Epithelial cell of proximal tubule (primary cell): ENCODE measurements at places on chromosomes 13 and 19. TPM values are rescaled to one million over a fixed set of nuclear protein-coding genes. Genes with fewer than 3 reads are reported as not detected.

DNA sequence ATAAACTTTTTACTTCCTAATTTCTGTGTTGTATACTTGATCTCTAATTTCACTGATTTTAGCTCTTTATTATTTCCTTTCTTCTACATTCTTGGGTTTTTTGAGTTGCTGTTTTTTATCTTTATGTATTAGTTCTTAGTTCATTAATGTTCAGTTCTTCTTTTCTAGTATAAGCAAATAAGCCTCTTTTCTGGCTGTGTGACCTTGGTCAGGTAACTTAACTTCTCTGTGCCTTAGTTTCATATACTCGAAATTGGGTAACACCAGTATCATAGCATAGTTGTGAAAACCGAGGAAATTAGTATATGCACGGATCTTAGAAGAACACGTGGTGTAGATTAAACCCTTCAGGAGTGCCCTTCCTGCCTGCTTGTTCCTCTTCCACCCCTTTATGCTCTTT is 130.2 kb upstream of the C1QTNF9B start:
- DNase-seq, result no peak

- DNase-seq, result no peak
These were observed at the start of gene PCDH8 for GRCh38 chr13:52848455-52849195. Gene PCDH8 (minus strand): TSS chr13:52848640. CDS start chr13:52848436, 204 bp downstream.

- peak; percentile 66 for DNase-seq
These were observed 14.4 kb downstream of the ATP4B start for GRCh38 chr13:113643593-113643992.

- DNase-seq, result no peak
These were observed 244.5 kb upstream of the CSNK1A1L start for GRCh38 chr13:37349916-37350315.

DNA sequence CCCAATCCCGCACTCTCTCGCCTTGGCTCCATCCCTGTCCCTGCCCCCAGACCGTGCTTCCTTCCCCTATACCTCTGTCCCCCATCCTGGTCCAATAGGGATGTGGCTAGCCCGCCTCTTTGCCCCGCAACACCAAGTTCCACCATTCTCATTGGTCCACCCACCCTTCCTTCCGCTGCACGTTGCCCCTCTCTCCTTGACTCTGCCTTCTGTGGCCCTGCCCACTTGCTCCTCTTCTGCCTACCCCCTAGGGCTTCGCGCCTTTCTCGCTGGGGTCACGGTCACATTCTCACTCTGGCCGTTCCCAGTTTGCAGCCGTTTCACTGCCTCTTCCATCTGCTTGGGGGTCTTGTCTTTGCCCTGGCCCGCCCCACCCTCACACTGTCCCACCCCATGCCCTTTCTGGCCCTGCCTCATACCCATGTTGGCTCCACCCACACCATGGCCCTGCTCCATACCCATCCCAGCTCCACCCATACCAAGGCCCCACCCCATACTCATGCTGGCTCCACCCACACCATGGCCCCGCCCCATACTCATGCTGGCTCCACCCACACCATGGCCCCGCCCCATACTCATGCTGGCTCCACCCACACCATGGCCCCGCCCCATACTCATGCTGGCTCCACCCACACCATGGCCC is 4.5 kb upstream of the ARHGAP45 start:
- no peak for DNase-seq

GRCh38 chr19:21569494-21569865 is 64.1 kb downstream of the ZNF429 start:
- no peak for DNase-seq

DNA sequence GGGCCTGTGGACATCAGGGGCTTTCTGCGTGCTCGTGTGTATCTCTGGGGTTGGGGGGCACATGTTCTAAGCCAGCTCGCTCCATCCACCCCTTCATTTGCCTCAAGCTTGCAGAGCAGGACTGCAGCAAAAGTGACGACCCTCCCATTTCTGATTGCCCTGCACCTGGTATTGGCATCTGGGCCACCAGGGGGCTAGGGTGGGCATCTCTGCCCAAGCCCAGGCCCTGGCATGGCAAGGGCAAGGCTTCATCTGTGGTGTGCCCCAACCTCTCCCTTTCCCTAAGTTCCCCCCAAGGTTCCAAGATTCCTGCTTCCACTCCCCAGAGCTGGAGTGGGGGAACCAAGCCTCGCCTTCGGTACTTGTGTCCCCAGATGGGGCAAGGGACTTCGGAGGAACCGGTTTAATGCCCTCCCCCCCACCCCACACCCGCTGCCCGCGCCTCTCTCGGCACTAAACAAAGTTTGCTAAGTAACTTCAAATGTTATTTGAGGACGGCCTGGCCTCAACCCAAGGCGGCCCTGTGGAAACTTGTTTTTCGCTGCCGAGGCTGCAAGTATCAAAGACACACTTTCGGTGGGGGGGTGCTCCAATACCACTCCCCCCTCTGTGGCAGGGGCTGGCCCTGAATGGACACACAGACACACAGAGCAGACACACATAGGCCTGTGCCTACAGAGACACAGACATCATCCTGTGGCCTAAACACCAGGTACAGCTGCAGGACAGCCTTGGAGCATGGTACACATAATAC is 12.2 kb downstream of the NFIX start:
- no peak for DNase-seq

- DNase-seq, result no peak
These were observed 7.0 kb upstream of the MYDGF start for GRCh38 chr19:4676955-4677731.

DNA sequence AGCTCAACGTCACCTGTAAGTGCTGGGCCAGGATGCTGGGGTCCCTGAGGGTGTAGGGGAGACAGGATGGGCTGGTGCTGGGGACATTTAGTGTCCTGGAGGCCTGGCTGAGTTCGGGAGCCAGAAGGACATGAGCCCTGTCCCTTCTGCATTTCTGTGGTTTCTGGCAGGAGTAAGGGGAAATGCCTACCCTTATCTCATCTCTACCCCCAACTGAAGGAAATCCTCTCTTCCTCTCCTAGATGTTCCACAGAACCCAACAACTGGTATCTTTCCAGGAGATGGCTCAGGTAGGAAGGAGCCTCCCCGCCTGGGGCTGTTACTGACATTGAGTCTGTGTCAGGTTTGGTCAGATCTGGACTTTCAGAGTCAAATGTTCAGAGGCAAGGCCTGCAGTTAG is 1.2 kb downstream of the CD33 start:
- DNase-seq, result no peak

DNA sequence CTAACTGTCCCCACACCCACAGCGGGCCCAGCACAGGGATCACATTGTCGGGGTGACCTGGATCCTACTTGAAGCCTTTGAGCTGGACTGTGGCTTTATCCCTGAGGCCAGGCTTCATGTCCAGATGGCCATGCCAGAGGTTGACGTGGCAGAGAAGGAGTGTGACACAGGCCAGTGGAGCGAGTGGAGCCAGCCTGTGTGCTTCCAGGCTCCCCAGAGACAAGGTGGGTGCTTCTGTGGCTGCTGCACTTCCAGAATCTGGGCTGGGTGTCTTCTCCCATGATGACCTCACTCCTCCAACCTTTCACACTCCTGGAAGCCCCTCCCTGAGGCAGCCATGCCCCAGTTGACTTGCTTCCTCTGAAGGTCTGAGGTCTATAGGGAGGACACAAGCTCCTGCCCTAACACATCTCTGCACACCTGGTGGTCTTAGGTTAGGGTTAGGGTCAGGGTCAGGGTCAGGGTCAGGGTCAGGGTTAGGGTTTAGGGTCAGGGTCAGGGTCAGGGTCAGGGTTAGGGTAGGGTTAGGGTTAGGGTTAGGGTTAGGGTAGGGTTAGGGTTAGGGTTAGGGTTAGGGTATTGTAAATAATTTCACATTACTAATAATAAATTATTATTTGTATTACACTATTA is 13.1 kb upstream of the MZF1 start:
- no peak for DNase-seq

- no peak for DNase-seq
These were observed 10.2 kb downstream of the C2CD4C start for GRCh38 chr19:398719-399118.

DNA sequence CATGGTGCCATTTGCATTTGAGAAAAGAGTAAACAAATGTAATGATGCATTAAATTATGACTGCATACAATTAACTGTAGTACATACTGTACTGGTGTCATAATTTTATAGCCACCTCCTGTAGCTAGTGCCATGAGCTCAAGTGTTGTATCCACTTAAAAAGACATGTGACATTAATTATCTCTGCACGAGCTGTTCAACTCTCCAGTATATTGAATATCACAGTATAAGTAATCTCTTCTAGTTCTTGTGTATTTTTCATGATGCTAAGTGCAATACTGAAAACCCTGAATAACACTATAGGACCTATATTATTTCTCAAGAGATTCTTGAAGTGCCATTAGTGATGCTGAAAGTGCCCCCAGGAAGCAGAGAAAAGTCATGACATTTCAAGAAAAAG is 387.3 kb downstream of the PCDH17 start:
- no peak for DNase-seq

DNA sequence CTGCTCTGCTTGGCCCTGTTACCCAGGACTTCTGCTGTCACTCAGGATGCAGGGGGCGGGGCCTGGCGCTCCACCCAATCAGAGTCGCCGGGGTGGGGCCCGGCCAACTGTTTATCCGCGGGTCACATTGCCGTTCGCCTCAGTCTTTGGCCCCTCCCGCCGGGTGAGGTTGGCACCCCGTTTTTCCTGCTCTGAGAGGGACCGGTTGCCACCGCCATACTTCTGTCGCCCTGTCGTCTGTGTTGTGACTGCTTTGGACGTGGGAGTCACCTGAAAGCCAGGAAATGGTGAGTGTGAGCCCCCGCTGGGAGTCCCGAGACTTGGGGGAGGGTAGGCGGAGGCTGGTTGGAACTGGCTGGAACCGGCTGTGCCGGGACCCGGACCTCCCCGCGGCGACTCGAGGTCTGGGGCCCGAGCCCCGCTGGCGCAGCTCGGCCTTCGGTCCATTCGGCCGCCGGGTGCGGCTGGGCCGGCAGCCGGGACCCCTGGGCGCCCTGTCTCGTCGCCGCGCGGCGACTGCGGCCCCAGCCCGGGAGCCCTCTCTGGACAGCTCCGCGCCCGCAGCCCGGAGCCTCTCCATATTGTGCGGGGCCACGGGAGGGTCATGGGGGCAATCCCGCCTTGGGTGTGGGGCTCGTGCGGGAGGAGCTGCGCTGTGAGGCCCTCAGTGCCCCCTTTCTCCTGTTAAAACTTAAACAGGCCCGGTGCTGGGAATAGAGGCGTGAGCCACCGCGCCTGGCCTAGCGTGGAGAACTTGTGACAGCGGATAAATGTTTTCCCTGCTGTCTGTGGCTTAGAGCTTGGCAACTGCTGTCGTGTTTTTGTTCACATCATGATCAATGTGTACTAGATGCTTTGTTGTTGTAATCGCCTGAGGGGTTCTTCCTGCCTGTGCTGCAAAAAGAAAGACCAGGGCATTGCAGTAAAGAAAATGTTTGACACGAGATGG is at the start of gene ZNF844:
TSS of gene ZNF844 (plus strand) at position 142 of the 949 bp plus-strand sequence. CDS start at position 285, 143 bp downstream.
- no peak for DNase-seq

DNA sequence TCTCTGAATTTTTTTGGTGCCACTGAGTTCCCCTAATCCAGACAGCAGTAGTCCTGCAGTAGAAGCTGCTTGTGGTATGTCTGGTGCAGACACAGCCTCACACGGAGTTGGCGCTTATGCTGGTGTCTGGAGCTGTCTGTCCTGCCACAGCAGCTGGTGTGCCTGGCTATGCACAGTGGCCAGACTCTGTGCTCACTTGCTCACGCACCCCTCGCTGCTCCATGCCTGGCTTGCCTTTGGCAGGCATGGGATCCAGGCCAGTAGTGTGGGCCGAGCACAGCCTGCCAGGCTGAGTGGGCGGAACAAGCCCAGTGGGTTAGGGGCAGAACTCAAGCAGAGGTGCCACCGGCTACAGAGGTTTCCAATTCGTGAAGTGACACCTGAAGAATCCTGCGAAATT is 845.9 kb upstream of the PCDH9 start:
- no peak for DNase-seq

GRCh38 chr13:57632276-57633140 is 964 bp downstream of the PCDH17 start:
- no peak for DNase-seq

- DNase-seq, result no peak
These were observed 32.5 kb upstream of the TFDP1 start for GRCh38 chr13:113552079-113552478.

DNA sequence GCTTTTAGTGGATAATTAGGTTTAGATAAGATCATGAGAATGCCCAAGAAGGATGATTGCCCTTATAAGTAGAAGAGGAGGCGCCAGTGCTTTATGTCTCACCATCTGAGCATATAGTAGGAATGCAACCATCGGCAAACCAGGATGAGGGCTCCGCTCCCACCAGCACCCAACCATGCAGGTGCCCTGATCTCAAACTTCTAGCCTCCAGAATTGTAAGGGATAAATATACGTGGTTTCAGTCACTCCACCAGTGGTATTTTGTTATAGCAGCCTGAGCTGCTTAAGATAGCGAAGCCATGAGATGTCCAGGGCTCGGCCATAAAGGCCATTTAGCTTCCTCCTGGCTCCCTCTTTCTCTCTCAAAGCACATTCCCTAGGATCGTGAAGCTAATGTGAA is 413.9 kb downstream of the MZT1 start:
- DNase-seq, result no peak

Gene ZNF682
- 1.7 and 2.8 TPM in 2 replicates for total RNA-seq

Gene ZNF681
- total RNA-seq, result 3.1 and 3.5 TPM in 2 replicates

Gene KIR2DL1
- not detected in 2 replicates for total RNA-seq

Gene DAND5
- total RNA-seq, result 0.06 and 0.07 TPM in 2 replicates

Gene DDX49
- total RNA-seq, result 48.6 and 58.5 TPM in 2 replicates

Gene CCNE1
- 18.6 and 22.1 TPM in 2 replicates for total RNA-seq

Gene S1PR2
- total RNA-seq, result 2.5 and 3.0 TPM in 2 replicates

Gene SHISA7
- total RNA-seq, result 0.17 TPM in 1 of 2 replicates, not detected in the other

Gene GARIN5B
- total RNA-seq, result not detected in 2 replicates

Gene OVOL3
- not detected in 2 replicates for total RNA-seq

Gene TGFBR3L
- 1.6 and 16.8 TPM in 2 replicates for total RNA-seq

Gene ZNF98
- total RNA-seq, result 0.92 and 1.7 TPM in 2 replicates
